ENCODE measurements at places on chromosomes 4 and X. TPM values are rescaled to one million over a fixed set of nuclear protein-coding genes. Genes with fewer than 3 reads are reported as not detected.

Gene NPY2R
- total RNA-seq = not detected

Gene NEXMIF
- total RNA-seq = 0.18 TPM

Gene PRPS1
- total RNA-seq = 30.0 TPM

Gene HHIP
- 4.0 TPM for total RNA-seq

Gene UGT2B17
- total RNA-seq = not detected

DNA sequence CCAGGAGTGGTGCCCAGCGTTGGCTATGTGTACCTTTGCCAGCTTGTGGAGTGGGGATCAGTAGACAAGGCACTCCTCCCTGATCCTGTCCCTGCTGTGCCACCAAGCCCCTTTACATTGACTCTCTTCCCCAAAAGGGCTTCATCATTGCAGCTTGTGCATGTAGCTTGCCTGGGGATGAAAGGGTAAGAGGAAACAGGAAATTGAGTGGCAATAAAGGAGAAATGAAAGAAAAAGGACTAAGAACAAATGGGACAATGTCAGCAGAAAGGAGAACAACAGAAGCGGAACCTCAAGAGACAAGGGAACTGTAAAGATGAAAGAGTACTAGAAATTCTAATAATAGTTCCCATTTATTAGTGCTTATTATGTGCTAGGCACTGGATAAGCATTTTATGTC lies 8.7 kb upstream of the IL13RA1 start:
- no peak overlapping the region for H3K4me3 ChIP-seq
- no peaks in the 10 kb centered on the region for H3K36me3 ChIP-seq
- no peak overlapping the region for H3K27ac ChIP-seq
- no peaks in the 10 kb centered on the region for H3K27me3 ChIP-seq
- DNase-seq = no peak
- no peaks in the 10 kb centered on the region for H3K4me1 ChIP-seq

- no peak for DNase-seq
- H3K4me1 ChIP-seq = peaks cover 10% of the 10 kb centered on the region
- H3K4me3 ChIP-seq = no peak overlapping the region
- peaks cover 2% of the 10 kb centered on the region for H3K36me3 ChIP-seq
- H3K27ac ChIP-seq = peak overlapping the region; percentile 62
These were observed 42.4 kb downstream of the KLHL13 start for GRCh38 chrX:118074196-118074595.

- peaks cover 1% of the 10 kb centered on the region for H3K36me3 ChIP-seq
- no peak overlapping the region for H3K4me3 ChIP-seq
- no peak for DNase-seq
- H3K4me1 ChIP-seq = peaks cover 4% of the 10 kb centered on the region
- no peak overlapping the region for H3K27ac ChIP-seq
- no peaks in the 10 kb centered on the region for H3K27me3 ChIP-seq
These were observed 279.9 kb upstream of the SLIT2 start for GRCh38 chr4:19971829-19972228.

- H3K4me3 ChIP-seq = no peak overlapping the region
- DNase-seq = no peak
- peaks cover 3% of the 10 kb centered on the region for H3K36me3 ChIP-seq
- H3K27me3 ChIP-seq = no peaks in the 10 kb centered on the region
- peak overlapping the region; percentile 72 for H3K27ac ChIP-seq
- H3K4me1 ChIP-seq = peaks cover 34% of the 10 kb centered on the region
These were observed 434.3 kb downstream of the SPRY1 start for GRCh38 chr4:123830930-123831329.

DNA sequence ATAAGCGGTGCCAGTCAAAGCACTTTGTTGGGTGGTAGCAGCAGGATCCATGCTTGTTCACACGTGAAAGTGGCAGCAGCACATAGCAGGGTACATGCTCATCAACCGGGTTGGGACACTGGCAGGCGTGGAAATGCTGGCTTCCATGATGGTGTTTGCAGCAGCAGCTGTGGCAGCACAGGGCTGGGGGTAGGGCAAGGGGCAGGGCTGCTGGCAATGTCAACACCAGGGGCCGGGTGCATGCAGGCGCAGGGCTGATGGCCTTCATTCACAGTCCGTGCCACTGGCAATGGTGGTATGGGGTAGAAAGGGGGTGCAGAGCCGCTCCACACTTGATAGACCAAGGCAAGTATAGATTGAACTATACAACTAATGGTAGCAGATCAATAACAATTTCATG lies 374.7 kb upstream of the FAM241A start:
- H3K36me3 ChIP-seq = peaks cover 13% of the 10 kb centered on the region
- H3K27me3 ChIP-seq = peaks cover 2% of the 10 kb centered on the region
- no peak overlapping the region for H3K27ac ChIP-seq
- no peak for DNase-seq

DNA sequence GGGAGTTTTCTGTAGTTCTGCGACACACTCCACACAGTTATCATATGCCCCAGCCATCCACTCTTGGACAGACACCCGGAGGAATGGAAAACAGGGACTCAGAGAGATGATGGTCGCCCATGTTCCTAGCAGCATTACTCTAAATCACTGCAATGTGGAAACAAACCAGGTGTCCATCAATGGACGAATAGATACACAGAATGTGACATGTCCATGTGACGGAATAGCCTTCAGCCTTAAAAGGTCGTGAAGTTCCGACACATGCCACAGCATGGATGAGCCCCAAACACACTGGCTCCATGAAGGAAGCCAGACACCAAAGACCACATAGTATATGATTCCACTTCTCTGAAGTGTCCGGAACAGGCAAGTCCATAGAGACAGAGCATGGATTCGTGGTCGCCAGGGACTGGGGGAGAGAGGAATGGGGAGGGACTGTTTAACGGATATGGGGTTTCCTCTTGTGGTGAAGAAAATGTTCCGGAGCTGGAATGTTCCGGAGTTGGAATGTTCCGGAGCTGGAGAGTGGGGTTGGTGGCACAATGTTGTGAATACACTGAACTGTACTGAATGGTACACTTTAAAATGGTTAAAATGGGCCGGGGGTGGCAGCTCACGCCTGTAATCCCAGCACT lies 28.7 kb upstream of the AFAP1 start:
- peaks cover 75% of the 10 kb centered on the region for H3K4me1 ChIP-seq
- peak overlapping the region; percentile 76 for H3K27ac ChIP-seq
- no peak for DNase-seq
- H3K27me3 ChIP-seq = no peaks in the 10 kb centered on the region
- no peak overlapping the region for H3K4me3 ChIP-seq

DNA sequence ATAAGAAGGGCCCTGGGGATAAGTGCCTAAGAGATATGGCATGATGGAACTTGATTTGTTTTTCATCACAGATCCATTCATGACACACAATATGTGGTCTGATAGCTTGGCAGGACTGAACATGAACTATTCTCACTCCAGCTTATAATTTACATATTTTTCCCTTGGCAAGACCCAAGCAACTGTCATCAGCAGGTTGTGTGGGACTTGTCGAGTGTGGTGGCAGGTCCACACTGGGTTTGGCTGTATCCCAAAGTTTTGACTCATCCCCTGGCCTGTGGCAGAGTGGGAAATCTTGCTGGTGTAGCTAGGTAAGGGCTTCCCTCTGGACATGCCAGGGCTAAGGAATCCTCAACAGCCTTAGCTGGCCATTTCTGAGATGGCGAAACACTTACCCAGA lies 81.0 kb upstream of the STIM2 start:
- no peak overlapping the region for H3K4me3 ChIP-seq
- H3K27ac ChIP-seq = peak overlapping the region; percentile 59
- peaks cover 14% of the 10 kb centered on the region for H3K36me3 ChIP-seq
- DNase-seq = no peak
- H3K27me3 ChIP-seq = no peaks in the 10 kb centered on the region

DNA sequence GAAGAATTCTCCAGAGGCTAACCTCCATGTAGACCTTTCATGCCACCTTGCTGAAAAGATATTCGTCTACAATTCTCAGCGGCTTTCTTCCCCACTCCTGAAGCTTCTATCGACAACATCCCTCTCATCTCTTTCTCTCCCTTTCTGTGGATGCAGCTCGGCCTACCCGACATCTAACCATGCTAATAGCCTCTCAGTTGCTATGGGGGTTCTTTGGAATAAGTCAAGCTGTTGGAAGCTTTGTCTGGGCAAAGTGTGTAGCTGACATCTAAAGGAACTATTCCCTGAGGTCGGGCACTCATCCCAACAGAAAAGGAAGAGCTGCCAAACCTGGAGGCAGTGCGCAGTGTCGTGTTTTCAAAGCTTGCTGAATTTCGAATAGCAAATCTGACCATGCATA lies 192.1 kb downstream of the RBMX2 start:
- H3K27me3 ChIP-seq = peaks cover 16% of the 10 kb centered on the region
- H3K4me1 ChIP-seq = peaks cover 2% of the 10 kb centered on the region
- H3K27ac ChIP-seq = no peak overlapping the region
- no peak overlapping the region for H3K4me3 ChIP-seq
- no peak for DNase-seq

DNA sequence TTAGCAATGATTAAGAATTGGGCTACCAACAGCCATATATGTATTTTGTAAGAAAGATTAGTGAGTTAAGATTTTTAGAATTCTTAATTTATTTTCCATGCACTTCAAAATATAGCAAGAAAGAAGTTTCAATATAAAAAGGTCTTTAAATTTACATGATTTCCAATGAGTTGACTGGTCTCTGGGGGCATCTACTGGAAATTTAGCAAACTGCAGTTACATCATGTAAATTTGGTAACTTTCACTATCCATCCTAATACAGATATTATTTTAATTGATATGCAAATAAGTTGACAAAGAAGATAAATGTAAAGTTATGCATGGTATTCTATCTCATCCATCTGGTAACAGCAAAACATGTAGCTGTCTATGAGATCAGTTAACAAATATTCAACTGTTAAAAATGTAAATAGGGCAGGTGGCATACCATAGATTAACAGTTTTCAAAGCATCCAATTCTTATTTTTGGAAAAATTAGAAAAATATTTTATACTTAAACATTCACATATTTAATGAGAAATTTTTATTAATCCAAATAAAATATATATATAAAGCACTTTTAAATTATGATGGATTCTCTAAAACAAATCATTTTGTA lies 29.1 kb downstream of the TTC29 start:
- peaks cover 23% of the 10 kb centered on the region for H3K27me3 ChIP-seq
- H3K4me1 ChIP-seq = no peaks in the 10 kb centered on the region
- no peak for DNase-seq
- no peak overlapping the region for H3K27ac ChIP-seq
- no peaks in the 10 kb centered on the region for H3K36me3 ChIP-seq
- no peak overlapping the region for H3K4me3 ChIP-seq

DNA sequence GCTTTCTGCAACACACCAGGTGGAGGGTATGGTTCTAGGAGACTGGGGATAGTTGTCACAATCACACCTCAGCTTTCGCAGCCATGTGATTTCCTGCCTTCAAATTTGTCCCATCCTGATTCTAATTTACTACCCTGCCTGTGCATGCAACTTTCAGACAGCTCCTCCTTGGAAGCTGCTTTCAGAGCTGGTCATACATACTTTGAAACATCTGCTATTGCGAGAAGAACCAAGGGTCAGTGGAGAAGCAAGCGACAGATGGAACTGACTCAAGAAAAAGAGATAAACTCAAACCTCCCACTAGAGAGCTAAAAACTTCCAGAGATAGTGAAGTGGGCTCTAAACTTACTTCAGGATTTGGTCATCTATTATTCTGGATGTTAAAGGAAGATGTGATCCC lies 381.7 kb upstream of the FGF13 start:
- H3K27ac ChIP-seq = no peak overlapping the region
- H3K36me3 ChIP-seq = no peaks in the 10 kb centered on the region
- peaks cover 2% of the 10 kb centered on the region for H3K27me3 ChIP-seq

DNA sequence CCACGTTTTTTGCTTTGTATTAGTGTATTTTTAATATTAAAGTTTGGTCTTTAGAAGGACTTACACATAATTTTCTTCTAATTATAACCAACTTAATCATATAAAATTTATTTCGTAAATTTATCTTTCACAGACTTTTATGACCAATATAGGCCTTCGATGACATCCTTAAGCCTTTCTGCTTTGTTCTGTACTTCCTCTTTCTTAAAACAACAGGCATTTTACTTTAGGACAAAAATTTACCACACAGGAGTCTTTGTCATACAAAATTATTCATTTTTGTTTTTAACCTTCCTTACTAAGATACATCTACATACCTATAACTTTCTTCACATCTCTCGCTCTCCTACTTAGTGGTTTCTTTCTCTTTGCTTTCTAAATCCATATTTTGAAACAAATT lies 56.3 kb downstream of the RGS12 start:
- H3K4me3 ChIP-seq = no peak overlapping the region
- H3K27ac ChIP-seq = no peak overlapping the region
- H3K4me1 ChIP-seq = peaks cover 9% of the 10 kb centered on the region
- no peaks in the 10 kb centered on the region for H3K27me3 ChIP-seq

- no peak for DNase-seq
- no peaks in the 10 kb centered on the region for H3K27me3 ChIP-seq
- peaks cover 20% of the 10 kb centered on the region for H3K4me1 ChIP-seq
- no peaks in the 10 kb centered on the region for H3K36me3 ChIP-seq
- no peak overlapping the region for H3K4me3 ChIP-seq
These were observed 24.3 kb upstream of the TET2 start for GRCh38 chr4:105122350-105122749.

- no peak for DNase-seq
- H3K4me1 ChIP-seq = no peaks in the 10 kb centered on the region
These were observed 198.7 kb downstream of the TMA16 start for GRCh38 chr4:163693211-163693610.

DNA sequence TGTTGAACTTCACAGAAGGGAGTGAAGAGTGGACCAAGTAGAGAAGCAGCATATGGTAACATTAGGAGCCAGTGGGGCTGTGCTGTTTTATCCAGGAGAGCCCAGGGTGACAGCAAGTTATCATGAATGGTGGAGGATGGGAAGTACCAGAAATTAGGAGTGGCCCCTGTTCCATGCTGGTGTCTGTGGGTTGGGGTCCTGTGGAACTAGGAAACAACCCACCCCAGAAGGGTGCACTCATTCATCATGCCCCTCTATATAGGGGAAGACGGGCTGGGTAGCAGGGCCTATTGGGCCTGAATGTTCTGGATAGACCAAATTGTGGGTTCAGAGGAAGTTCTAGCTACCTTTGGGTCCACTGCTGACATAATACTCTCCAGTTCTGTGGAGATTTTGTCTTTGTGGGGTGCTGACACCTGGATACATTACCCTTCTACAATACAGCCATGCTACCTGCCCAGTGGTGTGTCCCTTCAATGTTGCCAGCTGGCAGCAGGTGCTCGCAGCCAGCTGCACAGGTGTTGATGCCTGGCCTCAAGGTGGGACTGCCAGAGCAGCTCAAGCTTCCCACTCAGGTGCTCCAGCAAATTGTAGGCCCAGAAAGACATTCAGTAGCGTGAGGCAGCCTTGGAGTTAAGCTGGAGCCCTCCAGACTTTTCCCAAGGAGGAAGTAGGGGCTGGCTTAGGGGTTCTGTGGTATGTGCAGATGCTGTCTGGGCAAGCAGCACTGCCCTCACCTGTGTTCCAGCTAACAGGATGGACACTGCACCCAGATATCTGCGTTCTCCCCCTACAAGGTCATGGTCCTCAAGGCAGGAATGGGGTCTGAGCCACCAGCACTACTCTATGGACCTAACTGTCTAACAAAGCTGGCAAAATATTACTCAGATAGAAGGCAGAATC lies 106.5 kb downstream of the NHSL2 start:
- no peak overlapping the region for H3K4me3 ChIP-seq
- no peaks in the 10 kb centered on the region for H3K27me3 ChIP-seq
- H3K27ac ChIP-seq = no peak overlapping the region
- H3K36me3 ChIP-seq = peaks cover 8% of the 10 kb centered on the region

- H3K27me3 ChIP-seq = peaks cover 6% of the 10 kb centered on the region
- H3K4me1 ChIP-seq = no peaks in the 10 kb centered on the region
- H3K4me3 ChIP-seq = no peak overlapping the region
- no peaks in the 10 kb centered on the region for H3K36me3 ChIP-seq
- no peak for DNase-seq
These were observed 39.4 kb upstream of the NR3C2 start for GRCh38 chr4:148481636-148482035.

All from mesothelial cell of epicardium (in vitro differentiated cells).